Muscle of back (tissue), 13 donors: ENCODE measurements at places on chromosomes 2 and 18. TPM values are rescaled to one million over a fixed set of nuclear protein-coding genes. Genes with fewer than 3 reads are reported as not detected.

The CDK5R2 gene
- not detected for polyA plus RNA-seq

The CAVIN2 gene
- polyA plus RNA-seq: 54.4 TPM

The STRADB gene
- polyA plus RNA-seq: 55.7 TPM

The TFPI gene
- 61.8 TPM for polyA plus RNA-seq

The ITSN2 gene
- polyA plus RNA-seq: 17.7 TPM

The CFAP221 gene
- polyA plus RNA-seq: 0.89 TPM

The GDF7 gene
- 1.6 TPM for polyA plus RNA-seq

The SKOR2 gene
- polyA plus RNA-seq: not detected

DNA sequence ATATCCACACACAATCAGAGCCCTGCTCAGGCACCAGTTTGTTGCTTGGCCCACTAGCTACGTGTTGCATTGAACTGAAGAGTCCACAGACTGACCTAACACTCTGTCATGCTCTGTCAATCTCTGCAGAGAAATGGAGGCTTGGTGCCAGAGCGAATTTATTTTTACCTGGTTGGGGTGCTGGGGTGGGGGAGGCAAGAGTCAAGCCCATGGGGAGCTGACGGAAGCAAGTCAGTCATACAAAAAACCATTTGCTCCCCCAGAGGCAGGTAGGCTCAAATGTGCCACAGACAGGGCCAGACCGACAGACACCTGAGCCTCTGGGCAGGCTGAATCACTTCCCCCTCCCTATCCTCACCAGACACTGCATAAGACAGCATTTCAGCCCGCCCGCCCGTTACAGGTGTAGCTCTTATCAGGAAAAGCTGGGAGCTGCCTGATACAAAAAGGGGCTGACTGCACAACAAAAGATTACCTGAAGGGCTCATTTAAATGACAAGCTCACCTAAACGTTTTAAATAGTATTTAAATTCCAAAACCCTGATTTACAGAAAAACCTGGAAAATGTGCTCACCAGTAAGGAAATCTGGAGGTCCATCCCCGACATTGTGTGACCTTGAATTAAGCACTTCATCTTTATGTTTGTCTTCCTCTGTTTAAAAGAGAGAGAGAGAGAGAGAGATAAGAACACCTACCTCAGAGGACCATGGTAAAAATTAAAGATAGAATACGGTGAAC, 2.1 kb upstream of the PCBP1 start:
- DNase-seq: no peak

DNA sequence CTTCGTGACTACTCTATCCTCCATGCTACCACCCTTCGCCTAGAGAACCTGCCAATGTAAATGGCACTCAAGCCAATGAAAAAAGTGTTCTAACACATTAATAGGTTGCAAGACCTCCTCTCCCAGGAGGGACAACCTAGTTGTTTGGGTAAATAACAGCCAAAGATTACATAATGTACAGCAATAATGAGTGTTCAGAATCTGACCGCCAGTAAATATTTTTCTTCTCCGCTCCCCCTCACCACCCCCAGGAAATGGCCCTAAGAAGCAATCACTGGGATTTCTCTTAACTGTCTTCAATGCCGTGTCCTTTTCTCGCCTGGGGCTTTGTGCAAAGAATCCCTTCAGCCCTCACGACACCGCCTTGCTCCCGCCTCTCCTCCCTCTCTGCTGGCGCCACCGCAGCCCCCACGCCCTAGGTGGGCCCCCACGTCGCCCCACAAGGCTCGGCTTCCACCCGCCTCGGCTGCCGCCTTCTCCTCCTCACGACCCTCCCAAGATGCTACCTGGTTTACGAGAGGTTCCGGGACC, 458 bp downstream of the HYCC2 start:
- no peak for DNase-seq

DNA sequence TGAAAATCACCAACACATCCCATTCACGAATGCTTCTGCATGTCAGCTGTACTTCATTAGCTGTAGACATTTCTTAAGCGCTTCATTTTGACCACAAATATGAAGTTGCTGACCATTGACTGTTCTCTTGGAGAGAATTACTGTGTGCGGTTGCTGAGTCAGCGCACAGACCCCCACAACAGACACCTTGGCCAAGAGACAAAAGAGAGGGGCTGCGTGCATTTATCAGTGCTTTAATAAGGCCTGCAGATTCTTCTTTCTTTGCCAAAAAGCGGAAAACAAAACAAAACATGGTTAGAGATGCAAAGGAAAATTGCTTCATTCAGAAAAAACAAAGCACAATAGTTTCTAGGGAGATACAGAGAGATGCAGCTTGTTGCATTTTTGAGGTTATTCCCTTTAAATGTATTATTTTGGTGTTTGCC, 174.7 kb downstream of the ACKR3 start:
- DNase-seq: peak; percentile 60

DNA sequence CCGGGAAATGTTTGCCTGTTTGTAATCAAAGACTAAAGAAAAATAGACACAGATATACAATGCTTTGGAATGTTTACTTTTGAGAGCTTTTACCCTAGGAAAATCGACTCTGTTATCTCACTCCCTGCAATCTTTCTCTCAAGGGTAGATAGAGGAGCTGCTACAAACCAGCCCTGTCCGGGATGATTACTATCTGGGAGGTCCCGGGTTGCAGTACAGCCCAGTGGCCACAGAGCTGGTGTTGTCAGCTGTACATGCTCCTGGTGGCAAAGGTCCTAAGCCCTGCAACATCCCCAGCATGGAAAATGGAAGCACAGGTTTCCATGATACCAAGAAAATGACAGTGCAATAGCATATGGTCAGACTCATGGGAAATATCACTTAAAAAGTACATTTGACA, 570.5 kb upstream of the SOX11 start:
- no peak for DNase-seq

- no peak for DNase-seq
These were observed 8.0 kb downstream of the TMBIM1 start for GRCh38 chr2:218284106-218284811.

GRCh38 chr2:175964195-175964594, 37.9 kb downstream of the LNPK start:
- DNase-seq: no peak

- DNase-seq: no peak
These were observed 13.5 kb downstream of the RHBDD1 start for GRCh38 chr2:226849349-226849748.

- DNase-seq: no peak
These were observed 445 bp downstream of the C1GALT1C1L start for GRCh38 chr2:43675646-43676321.
